ENCODE measurements at places on chromosomes 1 and 21. TPM values are rescaled to one million over a fixed set of nuclear protein-coding genes. Genes with fewer than 3 reads are reported as not detected.

Gene B3GALT5
- not detected for total RNA-seq

Gene AMPD1
- total RNA-seq, result not detected

Gene S100A8
- total RNA-seq, result not detected

Gene CRP
- total RNA-seq, result not detected

Gene FAM151A
- total RNA-seq, result not detected

Gene MYBPHL
- not detected for total RNA-seq

DNA sequence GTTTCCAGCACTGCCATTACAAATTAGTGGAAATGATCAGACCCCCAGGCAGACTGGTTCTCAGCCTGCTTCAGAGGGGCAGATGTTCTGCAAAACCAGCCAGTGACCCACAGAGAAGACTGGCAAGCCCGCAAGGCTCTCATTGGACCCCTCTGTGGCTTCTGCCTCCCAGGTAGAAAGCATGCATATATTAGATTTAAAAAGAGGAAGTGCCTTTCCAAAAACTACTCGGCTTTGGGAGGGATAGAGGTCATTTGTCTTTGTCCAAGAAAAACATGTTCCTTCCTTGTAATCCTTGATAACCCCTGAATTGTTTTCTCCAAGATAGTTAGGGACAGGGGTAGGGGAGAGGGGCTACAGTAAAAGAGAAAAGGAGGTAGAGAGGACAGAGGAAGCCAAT lies 11.8 kb downstream of the HIVEP3 start:
- DNase-seq, result no peak

- no peak for DNase-seq
These were observed 126.2 kb upstream of the ETS2 start for GRCh38 chr21:38679534-38679933.

DNA sequence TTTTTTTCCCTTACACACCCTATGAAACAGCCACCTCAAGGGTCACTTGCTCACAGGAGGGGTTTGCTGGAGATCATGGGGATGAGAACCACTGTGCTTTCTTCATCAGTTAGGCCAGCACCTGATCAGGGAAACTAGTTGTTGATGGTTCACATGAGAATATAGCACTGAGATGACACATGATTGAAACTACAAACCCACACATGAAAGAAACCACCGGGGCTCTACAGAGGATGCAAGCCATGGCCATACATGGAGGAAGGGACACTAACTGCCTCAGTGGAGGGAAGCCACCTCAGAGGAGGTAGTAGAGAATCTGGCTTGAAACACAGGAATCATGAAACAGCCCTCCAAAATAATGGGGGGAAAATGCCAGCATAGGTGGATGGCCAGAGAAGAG lies 63.2 kb downstream of the PRKAB2 start:
- no peak for DNase-seq

GRCh38 chr21:33883118-33883517 lies 32.5 kb downstream of the ATP5PO start:
- DNase-seq, result no peak

Data from activated CD8-positive, alpha-beta T cell treated with anti-CD3 and anti-CD28 coated beads, Interleukin-2, amount 10 ng/mL, durations not matched to agents 7 days and 5 days (primary cell).